ENCODE measurements at places on chromosomes 2 and 18.

DNA sequence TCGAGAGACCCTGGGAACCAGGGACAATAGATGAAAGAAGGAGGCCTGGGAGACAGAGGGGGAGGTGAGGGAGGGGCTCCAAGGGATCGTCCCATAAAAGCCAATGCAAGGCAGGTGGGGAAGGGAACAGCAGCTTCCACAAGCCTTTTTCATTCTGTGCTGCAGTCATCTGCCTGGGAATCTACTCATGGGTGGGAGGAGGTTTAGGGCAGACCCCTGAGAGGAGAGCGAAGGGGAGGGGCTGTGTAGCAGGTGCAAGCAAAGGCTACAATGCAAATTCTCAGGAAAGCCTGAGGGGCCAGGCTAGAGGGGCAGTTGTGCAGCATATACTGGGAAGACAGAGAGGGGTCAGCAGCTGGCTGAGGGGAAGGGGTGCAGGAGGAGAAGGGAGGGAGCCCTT is 135.4 kb downstream of the SETBP1 start:
- DNase-seq, result no peak

- peak; percentile 48 for DNase-seq
These were observed 674.3 kb upstream of the REG3G start for GRCh38 chr2:78351208-78351607.

GRCh38 chr18:76052227-76052595 is 442.8 kb downstream of the ZNF516 start:
- no peak for DNase-seq

DNA sequence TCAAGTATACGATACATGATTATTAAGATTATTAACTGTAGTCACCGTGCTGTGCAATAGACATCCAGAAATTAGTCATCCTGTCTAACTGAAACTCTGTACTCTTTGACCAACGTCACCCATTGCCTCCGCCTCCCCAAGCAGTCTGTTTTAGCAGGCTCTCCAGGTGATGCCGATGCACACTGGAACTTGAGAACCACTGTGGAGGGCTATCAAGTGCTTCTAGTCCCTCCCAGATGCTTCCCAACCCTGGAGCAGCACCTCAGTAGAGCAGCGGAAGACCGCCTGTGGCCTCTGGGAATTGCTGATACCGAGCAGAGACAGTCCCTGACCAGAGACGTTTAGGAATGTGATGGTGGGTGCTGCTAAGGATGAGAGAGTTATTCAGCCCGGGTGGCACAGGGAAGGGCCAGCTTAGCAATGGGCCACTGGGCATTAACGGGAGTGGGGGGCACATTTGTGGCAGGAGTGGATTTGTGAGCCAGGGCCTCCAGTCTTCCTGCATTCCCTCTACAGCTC is 50.7 kb downstream of the LIPG start:
- no peak for DNase-seq

DNA sequence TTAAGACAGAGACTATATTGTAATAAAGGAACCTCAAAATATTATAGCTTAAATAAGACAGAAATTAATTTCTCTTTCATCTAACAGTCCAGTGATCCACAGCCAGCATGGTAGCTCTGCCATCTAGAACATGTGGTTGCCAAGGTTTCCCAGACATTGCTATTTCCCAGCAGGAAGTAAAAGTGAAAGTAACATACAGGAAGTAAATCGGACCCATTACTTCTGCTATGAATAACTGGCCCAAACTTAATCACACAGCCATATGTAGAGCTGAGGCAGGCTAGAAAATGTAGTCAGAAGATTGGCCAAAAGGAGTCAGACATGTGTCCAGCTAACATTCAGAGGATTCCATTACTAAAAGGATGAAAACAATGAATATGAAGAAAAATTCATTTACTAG is 71.0 kb downstream of the NOL4 start:
- peak; percentile 16 for DNase-seq

DNA sequence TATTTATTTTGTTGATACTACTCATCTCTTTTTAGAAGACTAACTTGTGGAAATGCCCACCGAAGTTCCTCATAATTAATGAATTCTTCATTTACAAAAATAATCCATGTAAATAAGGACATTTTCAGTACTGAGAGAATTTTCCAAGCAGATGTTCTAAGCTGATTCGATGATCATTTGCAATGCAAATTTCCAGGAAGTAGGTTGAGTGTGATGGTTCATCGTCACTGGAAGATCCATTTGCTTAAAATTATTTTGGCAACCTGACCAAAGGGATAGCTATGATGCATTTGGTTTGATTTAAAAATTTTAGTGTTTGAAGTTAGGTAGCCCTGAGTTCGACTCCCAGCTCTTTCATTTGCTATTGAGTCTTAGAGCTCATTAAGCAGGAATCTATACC is 257.3 kb upstream of the RASGRP3 start:
- DNase-seq, result no peak

DNA sequence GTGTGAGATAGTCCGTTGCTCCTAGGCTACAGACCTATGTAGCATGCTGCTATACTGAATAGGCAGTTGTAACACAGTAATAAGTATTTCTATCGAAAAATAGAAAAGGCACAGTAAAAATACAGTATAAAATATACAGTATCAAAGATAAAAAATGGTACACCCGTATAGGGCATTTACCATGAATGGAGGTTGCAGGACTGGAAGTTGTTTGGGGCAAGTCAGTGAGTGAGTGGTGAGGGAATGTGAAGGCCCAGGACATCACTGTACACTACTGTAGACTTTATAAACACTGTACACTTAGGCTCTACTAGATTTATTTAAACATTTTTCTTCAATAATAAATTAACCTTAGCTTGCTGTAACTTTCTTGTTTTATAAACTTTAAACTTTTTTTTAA is 3.5 kb downstream of the MAP3K20 start:
- no peak for DNase-seq

DNA sequence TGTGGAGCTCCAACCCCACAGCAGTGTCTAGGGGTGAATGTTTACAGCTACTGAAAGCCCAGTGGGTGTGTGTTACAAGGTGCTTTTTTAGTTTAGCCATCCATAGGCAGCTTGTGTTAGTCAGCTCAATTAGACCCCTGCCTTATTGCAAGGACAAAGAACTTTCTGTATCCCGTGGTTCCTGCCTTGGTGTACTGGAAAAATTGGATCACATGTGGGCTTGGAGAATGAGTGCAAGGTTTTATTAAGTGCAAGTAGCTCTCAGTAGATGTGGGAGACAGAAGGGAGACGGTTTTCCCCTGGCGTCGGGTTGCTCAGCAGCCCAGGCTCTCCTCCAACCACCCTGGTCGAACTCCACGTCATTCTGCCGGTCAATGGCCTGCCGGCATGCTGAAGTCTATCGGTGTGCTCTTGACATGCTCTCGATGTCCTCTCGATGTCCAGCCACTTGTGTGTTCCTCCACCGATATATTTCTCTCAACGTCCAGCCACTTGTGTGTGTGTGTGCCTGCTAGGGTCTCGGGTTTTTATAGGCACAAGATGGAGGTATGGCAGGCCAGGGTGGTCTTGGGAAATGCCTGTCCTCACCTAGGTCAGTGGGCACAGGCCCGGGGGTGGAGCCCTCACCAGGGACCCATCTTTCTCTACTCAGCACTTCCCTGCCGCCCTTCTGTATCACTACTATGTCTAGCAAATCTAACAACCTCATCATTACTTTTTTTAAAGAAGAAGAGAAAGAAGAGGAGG is 13.8 kb downstream of the FANCL start:
- DNase-seq, result no peak

DNA sequence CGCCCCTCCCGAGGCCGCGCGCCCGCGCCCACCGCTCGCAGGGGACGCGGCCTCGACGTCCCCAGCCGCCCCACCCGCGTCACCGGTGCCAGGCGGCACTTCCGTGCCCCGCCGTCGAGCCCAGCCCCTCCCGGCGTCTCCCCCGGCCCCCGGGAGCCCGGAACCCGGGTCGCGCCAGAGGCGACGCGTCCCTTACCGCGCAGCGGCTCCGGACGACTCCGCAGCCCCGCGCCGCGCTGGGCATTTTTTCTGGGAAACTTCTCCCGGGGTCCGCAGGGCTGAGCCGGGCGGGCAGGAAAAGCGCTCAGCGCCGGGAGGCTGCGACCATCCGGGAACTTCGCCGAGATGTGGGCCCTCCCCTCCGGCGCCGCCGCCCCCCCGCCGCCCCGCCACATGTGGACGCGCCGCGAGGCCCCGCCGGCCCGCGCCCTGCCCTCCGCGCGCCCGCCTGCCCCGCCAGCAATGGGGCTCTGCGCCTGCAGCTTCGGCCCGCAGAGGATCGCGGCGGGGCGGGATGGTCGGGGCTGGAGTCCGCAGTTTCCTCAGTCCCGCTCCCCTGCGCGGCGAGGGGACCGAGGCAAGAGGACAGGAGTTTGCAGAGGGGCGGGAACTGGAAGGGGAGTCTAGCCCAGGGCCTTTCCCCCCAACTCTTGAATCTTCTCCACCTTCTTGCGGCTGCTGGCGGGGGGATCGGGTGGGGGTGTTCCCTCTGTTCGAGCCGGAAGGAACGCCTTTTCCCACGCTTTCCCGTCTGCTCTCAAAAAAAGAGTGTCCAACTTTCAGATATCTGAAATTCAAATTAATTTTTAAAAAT is 81.5 kb downstream of the CHRNA1 start:
- peak; percentile 35 for DNase-seq

GRCh38 chr2:39787950-39788349 is 8.9 kb upstream of the THUMPD2 start:
- no peak for DNase-seq
